ENCODE measurements at places on chromosomes 7 and 10.

- no peak for DNase-seq
These were observed 8.0 kb upstream of the CFAP70 start for GRCh38 chr10:73366381-73367298.

GRCh38 chr10:113528876-113529275 lies 24.0 kb upstream of the HABP2 start:
- no peak for DNase-seq

DNA sequence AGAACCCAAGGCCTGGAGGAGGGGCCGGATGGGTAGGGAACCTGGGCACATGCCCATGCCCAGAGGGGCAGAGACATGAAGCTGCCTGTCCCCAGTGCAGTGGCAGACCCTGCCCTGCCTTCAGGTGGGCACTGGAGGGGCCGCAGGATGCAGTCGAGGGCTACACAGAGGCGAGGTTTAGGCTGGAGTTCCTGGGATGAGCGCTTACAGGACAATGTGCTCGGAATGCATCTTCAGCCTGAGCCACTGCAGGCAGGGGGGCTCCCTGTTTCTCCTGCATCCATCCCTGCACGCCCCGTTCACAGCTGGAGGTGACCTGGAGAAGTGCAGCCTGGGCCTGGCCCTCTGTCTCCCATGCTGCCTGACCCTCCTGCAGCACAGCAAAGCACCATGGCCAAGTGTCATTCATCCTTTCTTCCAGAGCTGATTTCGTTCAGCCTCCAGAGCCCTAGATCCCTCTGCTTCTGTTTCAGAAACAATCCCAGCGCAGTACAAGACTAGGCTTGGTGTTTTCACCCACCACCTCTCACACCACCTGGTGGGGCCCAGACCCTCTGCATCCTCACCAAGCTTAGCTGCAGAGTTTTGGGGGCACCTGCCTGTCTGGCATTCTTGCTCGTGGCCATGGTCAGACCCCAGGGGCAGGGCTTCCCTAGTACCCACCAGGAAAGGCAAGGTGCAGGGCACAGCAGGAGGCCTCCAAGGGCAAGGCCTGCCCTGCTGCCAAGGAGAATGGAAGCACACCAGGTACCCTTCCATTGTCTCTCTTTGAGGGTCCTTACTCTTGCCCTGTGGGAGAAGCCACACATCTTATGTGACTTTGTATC lies 311.9 kb downstream of the TCERG1L start:
- DNase-seq = no peak

- no peak for DNase-seq
These were observed 145.9 kb downstream of the CTNNA3 start for GRCh38 chr10:67550046-67550445.

DNA sequence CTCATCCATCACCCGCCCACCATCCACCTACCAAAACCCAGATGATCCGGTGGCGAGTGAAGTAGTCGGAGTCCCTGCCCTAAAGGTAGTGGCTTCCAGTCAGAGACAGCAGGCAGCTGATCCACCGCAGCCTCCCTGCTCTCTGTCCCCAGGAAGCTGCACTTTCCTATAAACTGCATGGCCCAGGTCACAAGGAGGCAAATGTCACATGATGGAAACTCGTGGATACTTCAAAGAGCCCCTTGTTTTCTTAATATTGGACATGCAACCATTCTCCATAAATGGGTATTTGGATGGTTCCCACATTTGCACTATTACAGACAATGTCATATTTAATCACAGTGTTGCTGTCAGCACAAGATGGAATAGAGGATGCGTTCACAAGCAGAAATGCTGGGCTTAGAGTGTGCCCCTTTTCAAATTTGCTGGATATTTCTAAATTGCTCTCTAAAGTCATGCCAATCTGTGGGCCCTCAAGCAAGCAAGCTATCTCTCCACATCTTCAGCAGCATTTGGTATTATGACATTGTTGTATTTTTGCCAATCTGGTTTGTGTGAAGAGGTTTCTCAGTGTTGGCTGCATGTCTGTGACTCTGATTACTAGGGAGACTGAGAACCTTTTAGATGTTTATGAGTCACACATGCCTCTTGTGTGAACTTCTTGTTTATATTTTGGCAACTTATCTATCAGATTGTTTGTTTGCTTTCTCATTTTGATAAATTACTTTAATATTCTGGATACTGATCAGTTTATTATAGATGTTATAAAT lies 822.0 kb downstream of the TNS3 start:
- no peak for DNase-seq

- no peak for DNase-seq
These were observed 29.3 kb downstream of the ARL4A start for GRCh38 chr7:12716722-12717121.

GRCh38 chr10:28254290-28254985 lies 48.4 kb downstream of the MPP7 start:
- DNase-seq = no peak

GRCh38 chr10:35041502-35041879 lies 48.6 kb downstream of the CUL2 start:
- no peak for DNase-seq

GRCh38 chr10:13074563-13075451 lies 25.2 kb upstream of the OPTN start:
- DNase-seq = peak; percentile 33

GRCh38 chr10:72087392-72087968 lies 871 bp downstream of the SPOCK2 start:
- no peak for DNase-seq

Measured in NCI-H748 treated with DMSO at 0.1 percent for 48 hours (cell line).